ENCODE measurements at places on chromosomes 7 and 10.

DNA sequence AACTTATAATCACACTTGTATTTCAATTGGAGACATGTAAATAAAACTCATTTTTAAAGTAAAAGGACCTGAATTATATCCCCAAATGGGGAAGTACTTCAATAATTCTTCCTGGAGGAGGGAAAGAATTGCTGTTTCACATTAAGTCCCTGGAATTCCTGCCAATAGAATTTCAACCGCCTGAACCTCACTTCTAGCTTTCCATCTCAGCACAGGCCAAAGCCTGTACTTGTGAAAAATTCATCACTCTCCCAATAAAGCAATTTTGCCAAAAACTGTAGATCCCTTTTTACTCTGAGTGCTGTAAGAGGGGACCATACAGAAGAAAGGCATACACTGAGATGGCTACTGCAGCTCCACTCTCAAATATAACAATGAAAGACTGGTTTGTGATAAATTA, 54.8 kb downstream of the CADPS2 start:
- no peak for DNase-seq

DNA sequence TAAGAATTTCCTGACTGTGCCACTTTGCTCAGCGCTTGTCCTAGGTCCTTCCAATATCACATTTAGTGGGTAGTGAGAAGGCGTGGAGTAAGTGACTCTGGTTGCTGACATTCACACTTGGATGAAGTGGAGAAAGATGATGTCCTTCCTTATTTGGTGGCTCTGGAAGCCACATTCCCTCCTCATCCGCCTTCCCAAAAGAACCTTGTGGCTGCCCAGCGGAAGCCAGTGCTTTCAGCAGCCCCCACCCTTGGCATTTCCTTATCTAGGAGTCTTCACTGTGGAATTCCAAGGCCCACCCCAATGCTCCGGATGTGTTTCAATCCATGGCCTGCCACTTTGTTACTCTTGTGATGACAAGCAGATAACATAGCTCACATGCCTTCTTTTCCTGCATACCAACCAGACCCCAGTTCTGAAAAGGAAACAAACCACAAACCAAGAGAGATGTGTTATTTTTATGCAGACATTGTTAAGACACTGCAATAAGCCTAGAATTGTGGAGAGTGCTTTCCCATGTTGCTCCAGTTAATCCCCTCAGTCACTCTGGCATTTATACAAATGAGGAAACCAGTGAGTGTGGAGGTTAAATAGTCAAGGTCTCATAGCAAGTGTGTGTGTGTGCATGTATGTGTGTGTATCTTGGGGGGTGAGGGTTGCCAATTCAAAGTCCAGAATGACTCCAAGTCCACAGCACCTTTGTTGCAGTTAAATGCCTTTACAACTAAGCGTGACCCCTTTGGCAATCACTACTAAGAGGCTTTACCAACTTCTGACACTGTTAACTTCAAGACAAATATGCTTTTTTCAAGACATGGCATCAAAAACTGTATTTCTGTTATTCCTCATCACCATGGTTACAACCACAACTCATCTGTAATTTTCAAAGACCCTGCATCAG, 10.3 kb upstream of the ANKRD1 start:
- no peak for DNase-seq

DNA sequence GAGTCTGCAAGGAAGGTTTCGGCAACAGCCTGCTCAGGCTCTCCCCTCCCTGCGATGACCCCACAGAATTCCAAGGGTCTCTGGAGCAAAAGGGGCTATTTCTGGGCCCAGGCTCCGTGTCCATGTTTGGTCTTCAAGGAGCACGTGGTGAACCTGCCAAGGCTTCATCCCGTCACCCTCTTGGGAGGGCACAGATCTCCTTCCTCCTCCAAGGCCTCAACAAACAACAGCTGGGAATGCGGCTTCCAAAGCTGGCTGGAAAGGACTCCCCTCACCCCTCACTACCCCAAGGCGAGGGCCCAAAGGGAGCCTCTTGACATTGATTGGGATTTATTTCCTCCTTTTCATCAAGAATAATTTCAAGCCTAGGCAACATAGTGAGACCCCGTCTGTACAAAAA, 14.0 kb upstream of the KPNA7 start:
- DNase-seq, result no peak

- no peak for DNase-seq
Measured at GRCh38 chr10:4278186-4278585, 493.2 kb upstream of the KLF6 start.

DNA sequence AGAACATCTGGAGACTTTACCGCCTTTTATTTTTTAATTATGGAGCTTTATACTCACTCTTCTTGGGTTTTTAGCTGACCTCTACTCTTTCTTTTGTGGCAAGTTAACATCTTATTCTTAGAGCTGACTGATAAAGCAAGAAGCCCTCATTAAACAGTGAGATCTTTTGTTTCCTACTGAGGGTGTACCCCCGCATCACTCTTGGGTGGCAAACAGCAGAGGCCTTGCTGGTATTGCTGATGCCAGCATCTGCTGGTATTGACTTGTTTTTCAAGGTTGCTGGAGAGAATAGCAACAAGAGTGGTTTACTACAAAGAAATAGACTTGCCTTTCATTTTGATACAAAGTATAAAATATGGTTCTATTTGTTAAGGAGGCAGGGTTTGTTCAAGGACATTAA, 154.7 kb downstream of the ARID5B start:
- DNase-seq, result no peak

- DNase-seq, result no peak
Measured at GRCh38 chr7:130297628-130298543, 4.9 kb downstream of the CPA4 start.

DNA sequence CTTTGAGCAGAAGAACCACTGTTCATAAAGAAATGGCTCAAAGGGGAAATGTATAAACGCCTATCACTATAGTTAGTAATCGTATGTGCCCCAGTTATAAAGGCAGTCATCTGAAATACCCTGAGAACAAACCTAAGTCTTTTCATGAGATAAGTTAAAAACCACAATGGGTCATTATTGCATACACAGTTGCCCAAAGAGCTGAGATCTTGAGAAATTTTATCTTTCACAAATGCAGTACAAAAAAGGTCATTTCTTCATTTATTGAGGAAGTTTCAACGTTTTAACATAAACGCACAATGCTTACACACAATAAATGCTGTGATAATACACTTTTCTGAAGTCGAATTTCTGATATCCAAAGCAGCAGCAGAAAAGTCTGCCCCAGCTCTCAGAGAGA, 114.4 kb downstream of the MICU1 start:
- no peak for DNase-seq
